ENCODE measurements at places on chromosomes 5 and 9.

- no peak for DNase-seq
Measured at GRCh38 chr9:129498451-129499384, 122.2 kb downstream of the C9orf50 start.

DNA sequence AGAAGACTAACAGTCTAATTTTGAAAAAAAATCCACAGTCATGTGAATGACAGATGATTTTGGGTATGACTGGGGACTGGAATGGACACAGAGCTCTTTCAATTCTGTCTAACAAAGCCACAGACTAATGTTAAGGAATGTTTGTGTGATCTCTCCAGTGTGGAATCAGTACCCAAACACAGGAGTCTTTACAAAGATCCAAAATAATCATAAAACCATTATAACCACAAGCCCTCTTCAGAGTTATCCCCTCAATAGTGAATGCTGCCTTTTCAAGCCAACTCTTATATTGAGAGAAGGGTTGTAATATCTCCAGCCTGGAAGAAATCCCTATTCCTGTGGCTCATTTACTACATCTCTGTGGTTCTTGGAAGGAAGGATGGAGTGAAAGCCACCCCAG, 552.0 kb upstream of the CLINT1 start:
- no peak for DNase-seq

GRCh38 chr9:36828611-36829013, 205.5 kb downstream of the PAX5 start:
- DNase-seq = no peak

- no peak for DNase-seq
Measured at GRCh38 chr5:148913985-148914431, 87.6 kb downstream of the ADRB2 start.

DNA sequence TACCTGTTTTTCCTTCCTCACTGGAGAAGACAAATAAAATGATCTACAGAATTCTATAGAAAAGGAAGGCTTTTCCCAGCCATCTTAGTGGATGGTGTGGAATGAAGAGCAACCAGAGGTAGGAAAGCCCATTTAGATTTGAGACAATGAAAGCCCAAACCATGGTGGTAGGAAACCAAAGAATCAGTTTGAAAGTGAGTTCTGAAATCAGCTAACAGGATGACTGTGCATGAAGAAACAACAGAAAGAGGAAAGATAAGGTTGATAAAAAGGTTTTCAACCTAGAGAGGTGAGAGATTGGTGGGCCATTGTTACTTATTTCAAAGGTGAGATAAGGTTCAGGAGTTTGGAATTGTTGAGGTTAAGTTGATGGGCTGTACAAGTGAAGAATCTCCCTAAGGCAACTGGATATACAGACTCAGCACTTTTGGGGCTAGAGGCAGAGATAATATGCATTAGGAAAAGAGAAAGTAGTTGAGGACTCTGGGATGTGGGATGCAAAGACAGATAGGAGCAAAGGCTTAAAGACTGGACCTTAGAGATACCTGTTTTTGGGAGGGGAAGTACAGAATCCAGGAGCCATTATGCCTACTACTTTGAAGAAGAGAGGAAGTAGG, 2.4 kb downstream of the CHMP5 start:
- DNase-seq = no peak

DNA sequence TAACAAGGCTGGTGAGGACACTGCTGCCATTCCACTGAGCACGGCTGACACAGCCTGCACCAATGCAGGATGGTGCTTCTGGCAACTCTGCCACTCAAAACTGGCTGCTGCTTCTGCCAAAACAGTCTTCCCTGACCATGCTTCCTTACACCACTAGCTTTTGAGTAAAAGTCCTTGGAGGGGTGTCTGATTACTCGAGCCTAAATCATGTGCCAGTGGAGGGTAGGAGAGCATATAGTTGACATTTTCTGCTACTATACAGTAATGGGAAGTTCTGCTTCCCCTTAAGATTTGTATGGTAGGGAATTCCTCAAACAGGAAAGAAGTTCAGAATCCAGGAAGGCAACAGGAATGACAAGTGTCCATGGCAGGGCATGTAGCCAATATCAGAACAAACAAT, 12.2 kb upstream of the PJA2 start:
- no peak for DNase-seq

DNA sequence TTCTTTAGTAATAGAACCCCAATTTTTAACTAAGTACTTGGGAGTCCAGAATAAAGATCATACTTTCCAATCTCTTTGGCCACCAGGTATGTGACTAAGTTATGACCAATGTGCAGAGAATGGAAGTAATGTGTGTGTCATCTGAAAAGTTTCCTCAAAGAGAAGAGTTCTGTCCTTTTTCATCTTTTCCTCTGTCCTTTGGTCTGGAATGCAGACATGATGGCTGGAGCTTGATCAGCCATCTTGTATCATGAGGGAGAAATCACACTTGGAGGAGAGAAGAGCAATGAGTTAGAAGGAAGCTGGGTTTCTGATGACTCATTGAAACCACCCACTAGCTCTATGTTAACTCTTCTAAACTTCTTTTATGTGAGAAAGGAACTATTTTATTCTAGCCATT, 5.5 kb upstream of the CPEB4 start:
- no peak for DNase-seq

GRCh38 chr5:77867194-77867691, 91.1 kb upstream of the TBCA start:
- DNase-seq = no peak

GRCh38 chr9:2180704-2181103, 165.6 kb downstream of the SMARCA2 start:
- DNase-seq = no peak

GRCh38 chr9:101465326-101465915, 29.8 kb upstream of the ALDOB start:
- no peak for DNase-seq

- no peak for DNase-seq
Measured at GRCh38 chr5:93741136-93741811, at the start of gene POU5F2. Gene POU5F2 (minus strand): TSS chr5:93741600. CDS start chr5:93741563, 37 bp downstream.

DNA sequence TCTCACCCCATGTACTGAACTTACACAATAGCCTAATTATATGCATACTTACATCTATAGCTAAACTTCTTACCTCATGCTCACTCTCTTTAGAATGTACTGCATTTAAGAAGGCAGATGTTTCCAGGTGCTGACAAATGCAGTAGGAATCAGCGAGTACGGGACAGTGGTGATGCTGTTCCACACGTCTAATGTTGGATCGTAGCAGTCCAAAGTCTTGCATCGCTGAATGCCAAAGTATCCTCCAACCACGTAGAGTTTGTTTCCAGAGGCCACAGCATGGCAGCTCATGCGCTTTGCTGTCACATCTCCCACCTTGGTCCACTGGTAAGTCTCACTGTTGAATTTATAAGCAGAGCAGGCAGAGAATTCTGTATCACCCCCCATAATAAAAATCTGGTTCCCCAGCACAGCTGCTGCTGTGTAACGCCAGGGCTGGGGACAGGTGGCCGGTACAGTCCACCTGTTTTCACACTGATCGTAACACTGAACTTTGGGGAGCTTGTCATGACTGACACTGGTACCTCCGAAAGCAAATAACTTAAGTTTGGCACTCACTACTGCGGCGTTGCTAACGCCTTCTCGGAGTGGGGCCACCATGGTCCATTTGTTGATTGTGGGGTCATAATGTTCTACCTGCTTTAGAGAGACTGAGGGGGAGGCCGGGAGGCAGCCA, 5.8 kb downstream of the ENC1 start:
- no peak for DNase-seq

GRCh38 chr5:1526681-1527131, 2.9 kb upstream of the LPCAT1 start:
- DNase-seq = no peak

DNA sequence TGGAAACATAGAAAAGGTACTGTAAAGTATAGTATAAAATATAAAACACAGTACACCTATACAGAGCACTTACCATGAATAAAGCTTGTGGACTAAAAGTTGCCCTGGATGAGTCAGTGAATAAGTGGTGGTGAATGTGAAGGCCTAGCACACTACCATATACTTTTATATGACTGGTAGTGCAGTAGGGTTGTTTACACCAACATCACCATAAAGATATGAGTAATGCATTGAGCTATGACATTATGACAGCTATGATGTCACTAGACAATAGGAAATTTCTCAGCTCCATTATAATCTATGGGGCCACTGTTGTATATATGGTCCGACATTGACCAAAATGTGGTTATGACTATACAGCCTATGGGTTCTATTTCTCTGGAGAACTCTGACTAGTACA, 291.8 kb upstream of the ACTBL2 start:
- DNase-seq = no peak

DNA sequence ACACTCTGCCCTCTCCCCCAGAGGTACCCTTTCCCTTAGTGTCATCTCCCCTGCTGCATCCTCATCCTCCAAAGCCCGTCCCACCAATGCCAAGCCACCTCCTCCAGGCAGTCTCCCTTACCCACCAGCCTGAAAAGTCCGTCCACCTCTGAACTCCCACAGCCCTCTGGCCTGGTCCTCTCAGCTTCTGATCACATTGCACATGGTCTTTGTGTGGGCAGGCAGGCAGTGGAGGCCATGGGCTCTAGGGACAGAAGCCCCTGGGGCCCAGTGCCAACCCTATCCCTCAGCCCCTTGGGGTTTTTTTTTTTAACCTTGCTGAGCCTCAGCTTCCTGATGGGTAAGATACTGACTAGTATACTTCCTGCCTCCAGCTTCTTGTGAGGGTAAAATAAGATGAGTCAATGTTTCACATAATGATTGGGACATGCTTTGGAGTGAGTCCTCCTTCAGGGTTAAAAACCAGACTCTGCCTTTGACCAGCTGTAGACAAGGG, 19.4 kb downstream of the CSF1R start:
- no peak for DNase-seq

GRCh38 chr5:132416306-132417009, 46.9 kb downstream of the SLC22A5 start:
- no peak for DNase-seq

GRCh38 chr9:8468045-8468637, 668.6 kb upstream of the DMAC1 start:
- no peak for DNase-seq

- DNase-seq = no peak
Measured at GRCh38 chr5:73821003-73821402, 195.0 kb downstream of the ARHGEF28 start.

DNA sequence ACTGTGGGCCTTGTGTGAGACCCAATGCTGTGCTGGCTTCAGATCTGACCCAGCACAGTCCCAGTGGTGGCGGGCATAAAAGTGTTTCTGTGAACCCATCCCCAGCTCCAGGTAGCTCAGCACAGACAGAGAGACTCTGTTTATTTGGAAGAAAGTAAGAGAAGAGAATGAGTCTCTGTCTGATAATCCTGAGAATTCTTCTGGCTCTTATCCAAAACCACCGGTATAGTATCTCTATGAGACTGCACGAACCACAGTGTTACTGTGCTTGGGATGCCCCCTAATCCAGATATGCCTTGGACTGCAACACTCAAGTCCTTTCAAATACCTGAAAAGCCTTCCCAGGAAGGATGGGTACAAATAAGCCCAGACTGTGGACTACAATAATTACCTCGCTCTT, 1660.8 kb upstream of the ACO1 start:
- DNase-seq = no peak

GRCh38 chr5:53100606-53101005, 9.0 kb downstream of the MOCS2 start:
- DNase-seq = no peak

GRCh38 chr5:17258431-17258830, 41.0 kb downstream of the BASP1 start:
- DNase-seq = no peak

DNA sequence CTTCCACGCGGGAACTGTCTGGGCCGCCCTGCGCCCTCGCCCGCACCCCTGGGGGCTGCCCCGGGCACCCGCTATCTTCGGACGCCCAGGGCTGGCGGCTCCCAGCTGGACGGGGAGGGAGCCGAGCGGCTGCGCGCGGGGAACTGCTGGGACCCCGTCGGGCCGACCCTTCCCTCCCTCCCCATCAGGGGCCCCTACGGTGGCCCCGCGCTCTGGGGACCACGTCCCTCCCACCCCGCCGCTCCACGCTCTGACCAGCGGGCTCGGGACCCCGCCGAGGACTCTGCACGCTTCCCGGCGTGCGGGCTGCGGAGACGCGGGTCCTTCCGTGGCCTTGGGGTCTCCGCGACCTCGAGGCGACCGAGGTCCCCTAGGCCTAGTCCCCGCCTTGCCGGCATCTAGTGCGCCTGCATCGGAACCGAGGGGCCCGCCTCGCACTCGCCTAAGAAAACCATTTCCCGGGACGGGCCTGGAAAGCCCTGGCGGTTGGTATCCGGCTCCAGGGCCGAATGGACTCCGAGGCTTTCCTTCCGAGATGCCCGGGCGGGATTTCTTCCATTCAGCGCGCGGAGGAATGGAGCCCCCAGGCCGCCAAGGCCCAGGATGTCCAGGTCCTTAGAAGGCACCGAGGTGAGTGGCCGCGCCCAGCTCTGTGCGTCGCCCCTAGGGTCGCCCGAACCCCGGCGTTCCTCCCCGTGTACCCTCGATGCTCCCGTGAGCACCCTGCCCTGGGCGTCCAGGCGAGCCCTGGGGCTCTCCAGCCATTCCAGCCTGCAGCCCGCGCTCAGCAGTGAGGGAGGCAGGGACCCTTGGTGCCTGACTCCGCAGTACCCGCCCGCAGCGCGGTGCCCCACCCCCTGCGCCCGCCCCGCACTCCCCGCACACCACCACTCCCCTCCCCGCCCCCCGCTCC, 705 bp upstream of the SLC6A3 start:
- DNase-seq = no peak

GRCh38 chr9:36194326-36195000, 3.7 kb downstream of the CLTA start:
- no peak for DNase-seq

GRCh38 chr5:59275170-59275509, 618.4 kb downstream of the PDE4D start:
- DNase-seq = no peak

- no peak for DNase-seq
Measured at GRCh38 chr5:79685627-79686026, 4.0 kb upstream of the CMYA5 start.

DNA sequence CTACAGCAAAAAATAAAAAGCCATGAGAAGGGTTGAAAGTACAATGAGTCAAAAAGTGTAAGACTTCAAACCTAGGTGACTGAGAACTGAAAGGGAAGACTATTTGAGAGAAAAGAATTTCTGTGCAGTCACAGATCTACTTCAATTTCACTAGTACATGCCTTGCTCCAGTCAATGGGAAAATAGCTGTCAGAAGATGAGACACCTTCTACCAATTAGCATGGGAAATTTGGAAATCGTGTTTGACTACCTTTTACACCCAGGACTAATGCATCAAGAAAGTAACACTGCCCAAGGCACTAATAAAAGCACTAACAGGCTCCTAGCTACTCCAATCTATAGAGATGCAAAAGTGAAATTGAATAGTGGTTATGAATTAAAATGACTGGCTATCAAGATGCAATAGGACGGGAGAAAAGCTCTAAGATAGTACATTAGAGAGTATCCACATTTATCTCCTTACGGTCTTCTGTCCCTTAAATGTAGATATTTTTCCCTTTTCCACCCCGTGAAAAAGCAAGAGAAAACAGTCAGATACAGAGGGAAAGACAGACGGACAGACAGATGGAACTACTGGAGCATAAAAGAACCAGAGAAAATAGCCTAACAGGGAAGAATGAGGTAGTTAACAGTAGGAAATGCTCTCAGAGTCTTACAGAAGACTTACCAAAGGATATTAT, 15.2 kb downstream of the ERP44 start:
- DNase-seq = no peak

GRCh38 chr5:67003685-67003934, 193.0 kb downstream of the CD180 start:
- DNase-seq = no peak

- no peak for DNase-seq
Measured at GRCh38 chr5:181107699-181108098, 23.3 kb downstream of the OR2V1 start.

- no peak for DNase-seq
Measured at GRCh38 chr5:137667341-137667740, 68.5 kb downstream of the KLHL3 start.

Data from activated CD8-positive, alpha-beta memory T cell treated with anti-CD3 and anti-CD28 coated beads for 1 hour (primary cell).